ENCODE measurements at places on chromosomes 2 and 18. TPM values are rescaled to one million over a fixed set of nuclear protein-coding genes. Genes with fewer than 3 reads are reported as not detected.
A peak's percentile ranks its signal among the peaks of the same experiment; 100 is the strongest.

- no peaks in the 10 kb centered on the region for H3K36me3 ChIP-seq
- H3K4me1 ChIP-seq, result no peaks in the 10 kb centered on the region
- H3K27ac ChIP-seq, result no peak overlapping the region
Observed at GRCh38 chr2:119106301-119106897, 52.2 kb downstream of the C1QL2 start.

The NEB gene
- total RNA-seq, result 0.22 TPM

The CBLN2 gene
- total RNA-seq, result not detected

- H3K27me3 ChIP-seq, result no peaks in the 10 kb centered on the region
- no peak overlapping the region for H3K4me3 ChIP-seq
- DNase-seq, result peak; percentile 91
Observed at GRCh38 chr18:45974088-45974536, 7.0 kb upstream of the EPG5 start.

The TXNDC2 gene
- not detected for total RNA-seq

The MEIS1 gene
- total RNA-seq, result not detected

DNA sequence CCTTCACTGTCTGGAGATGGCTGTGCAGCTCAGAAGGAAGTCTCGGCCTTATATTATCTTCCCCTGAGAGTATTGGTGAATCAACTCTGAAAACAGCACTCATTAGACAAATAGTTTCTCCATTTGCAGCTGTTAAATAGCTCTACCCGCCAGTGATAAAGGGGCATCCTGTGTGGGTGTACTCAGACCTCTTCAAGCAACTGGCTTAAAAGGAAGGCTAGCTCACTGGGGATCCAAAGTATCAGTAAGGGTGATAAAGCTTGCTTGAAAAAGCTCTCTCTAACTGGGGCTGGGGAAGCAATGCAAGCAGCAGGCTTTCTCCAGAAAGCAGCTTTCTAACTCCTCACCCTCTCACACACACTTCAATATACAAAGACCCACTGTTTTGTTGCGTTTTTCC is 64.9 kb upstream of the PSMD14 start:
- H3K27me3 ChIP-seq, result no peaks in the 10 kb centered on the region
- DNase-seq, result no peak
- peak overlapping the region; percentile 87 for H3K4me3 ChIP-seq
- no peaks in the 10 kb centered on the region for H3K36me3 ChIP-seq
- peak overlapping the region; percentile 95 for H3K27ac ChIP-seq

DNA sequence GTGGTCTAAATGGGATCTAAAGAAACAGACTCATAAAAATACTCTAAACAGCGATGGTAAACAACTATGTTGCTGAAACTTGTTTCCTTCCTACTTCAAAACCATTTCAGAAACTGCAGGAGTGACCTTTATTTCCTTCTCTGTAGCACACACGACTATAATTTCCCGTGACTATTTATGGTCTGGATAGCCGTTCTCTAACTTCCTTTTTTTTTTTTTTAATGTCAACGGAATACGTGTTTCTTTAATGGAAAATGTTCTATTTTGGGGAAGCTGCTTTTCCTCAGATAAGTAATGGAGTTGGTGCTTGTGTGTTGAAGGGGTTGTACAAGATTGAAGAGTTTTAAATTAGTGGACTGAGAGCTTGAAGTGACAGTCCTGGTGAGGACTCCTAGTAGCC is 224.1 kb downstream of the PHLPP1 start:
- no peak overlapping the region for H3K4me3 ChIP-seq
- no peaks in the 10 kb centered on the region for H3K27me3 ChIP-seq
- DNase-seq, result no peak
- no peaks in the 10 kb centered on the region for H3K36me3 ChIP-seq
- H3K4me1 ChIP-seq, result peaks cover 10% of the 10 kb centered on the region

The REG1B gene
- not detected for total RNA-seq

The LYPD1 gene
- not detected for total RNA-seq

GRCh38 chr18:8695932-8696517 is 9.3 kb upstream of the MTCL1 start:
- H3K36me3 ChIP-seq, result no peaks in the 10 kb centered on the region
- no peak overlapping the region for H3K27ac ChIP-seq
- no peak overlapping the region for H3K4me3 ChIP-seq

DNA sequence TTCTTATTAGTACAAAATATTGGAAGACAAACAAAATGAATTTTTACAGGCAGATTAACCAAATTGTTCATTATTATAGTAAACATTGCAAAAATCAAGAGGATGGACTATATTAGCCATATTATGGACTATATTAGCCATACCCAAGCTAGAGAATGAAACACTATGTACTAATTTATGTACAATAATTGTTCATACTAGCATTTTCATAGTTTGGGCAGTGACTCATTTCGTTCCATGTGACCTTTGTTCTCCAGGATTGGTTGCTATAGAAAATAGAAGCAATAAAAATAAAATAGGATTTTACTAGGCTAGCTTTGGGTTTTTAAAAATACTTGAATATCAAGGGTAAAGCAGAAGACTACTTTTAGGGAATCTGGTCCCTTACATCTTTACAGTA is 176.8 kb downstream of the ZEB2 start:
- H3K4me1 ChIP-seq, result peaks cover 30% of the 10 kb centered on the region
- H3K4me3 ChIP-seq, result no peak overlapping the region
- H3K27me3 ChIP-seq, result no peaks in the 10 kb centered on the region
- no peak overlapping the region for H3K27ac ChIP-seq

- H3K36me3 ChIP-seq, result no peaks in the 10 kb centered on the region
- peaks cover 7% of the 10 kb centered on the region for H3K4me1 ChIP-seq
- H3K27ac ChIP-seq, result no peak overlapping the region
- DNase-seq, result no peak
- H3K27me3 ChIP-seq, result peaks cover 15% of the 10 kb centered on the region
- H3K4me3 ChIP-seq, result no peak overlapping the region
Observed at GRCh38 chr2:238158018-238158508, 707 bp upstream of the ERFE start.

- no peak for DNase-seq
- H3K27me3 ChIP-seq, result no peaks in the 10 kb centered on the region
Observed at GRCh38 chr2:1798115-1798784, 53.9 kb upstream of the PXDN start.

- no peaks in the 10 kb centered on the region for H3K27me3 ChIP-seq
- no peak for DNase-seq
- no peaks in the 10 kb centered on the region for H3K36me3 ChIP-seq
- H3K27ac ChIP-seq, result no peak overlapping the region
- no peaks in the 10 kb centered on the region for H3K4me1 ChIP-seq
Observed at GRCh38 chr2:51165534-51166260, 133.8 kb upstream of the NRXN1 start.

The ERBB4 gene
- total RNA-seq, result not detected

- H3K27me3 ChIP-seq, result no peaks in the 10 kb centered on the region
- DNase-seq, result no peak
- no peaks in the 10 kb centered on the region for H3K36me3 ChIP-seq
- H3K4me3 ChIP-seq, result no peak overlapping the region
- H3K4me1 ChIP-seq, result no peaks in the 10 kb centered on the region
Observed at GRCh38 chr2:48137829-48138228, 231.5 kb upstream of the FBXO11 start.

The GREB1 gene
- 0.38 TPM for total RNA-seq

DNA sequence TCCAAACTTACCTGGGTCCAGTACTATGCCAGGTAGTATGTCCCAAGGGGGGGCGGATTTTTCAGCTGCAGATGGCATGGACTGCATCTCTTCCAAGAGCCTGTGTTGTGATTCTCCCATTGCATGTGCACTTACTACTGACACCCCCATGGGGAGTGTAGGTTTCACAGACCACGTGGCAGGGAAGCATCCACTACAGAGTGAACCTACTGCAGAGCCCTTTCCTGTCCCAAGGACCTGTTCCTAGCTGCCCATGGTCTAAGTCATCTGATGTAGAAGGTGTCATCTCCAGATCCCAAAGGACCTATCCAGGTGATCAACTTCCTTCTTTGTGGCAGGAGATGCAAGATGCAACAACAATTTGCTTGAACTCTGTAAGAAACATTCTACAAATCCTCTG is 9.9 kb upstream of the SULT1C3 start:
- peaks cover 7% of the 10 kb centered on the region for H3K27me3 ChIP-seq
- no peaks in the 10 kb centered on the region for H3K36me3 ChIP-seq
- no peaks in the 10 kb centered on the region for H3K4me1 ChIP-seq
- no peak overlapping the region for H3K4me3 ChIP-seq
- no peak overlapping the region for H3K27ac ChIP-seq

GRCh38 chr2:36060133-36060532 is 295.4 kb upstream of the CRIM1 start:
- peaks cover 29% of the 10 kb centered on the region for H3K27me3 ChIP-seq
- H3K27ac ChIP-seq, result no peak overlapping the region
- no peak for DNase-seq
- H3K4me3 ChIP-seq, result no peak overlapping the region
- no peaks in the 10 kb centered on the region for H3K36me3 ChIP-seq

- peaks cover 6% of the 10 kb centered on the region for H3K27me3 ChIP-seq
- H3K4me1 ChIP-seq, result no peaks in the 10 kb centered on the region
- H3K27ac ChIP-seq, result no peak overlapping the region
Observed at GRCh38 chr2:121818546-121818945, 63.1 kb downstream of the TSN start.

DNA sequence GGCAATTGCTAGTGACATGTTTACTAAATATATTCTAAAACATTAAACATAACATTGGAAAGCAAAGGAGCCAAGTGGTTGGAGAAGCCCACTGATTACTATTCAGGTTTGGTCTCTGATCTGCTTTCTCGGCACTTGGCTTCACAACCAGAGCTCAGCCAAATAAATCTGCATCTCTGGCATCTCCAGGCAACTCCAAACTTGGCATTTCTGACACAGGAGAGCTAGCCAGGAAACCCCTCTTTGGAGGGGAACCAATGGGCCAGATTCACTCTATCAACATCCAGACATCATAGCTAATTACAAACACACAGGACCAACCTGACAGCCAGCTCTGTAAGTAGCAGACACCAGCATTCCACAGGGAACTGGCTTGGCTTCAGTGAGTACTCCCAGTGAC is 150.3 kb upstream of the ETAA1 start:
- H3K27me3 ChIP-seq, result no peaks in the 10 kb centered on the region
- no peak overlapping the region for H3K27ac ChIP-seq
- no peak for DNase-seq
- H3K4me1 ChIP-seq, result no peaks in the 10 kb centered on the region
- no peak overlapping the region for H3K4me3 ChIP-seq
- no peaks in the 10 kb centered on the region for H3K36me3 ChIP-seq

DNA sequence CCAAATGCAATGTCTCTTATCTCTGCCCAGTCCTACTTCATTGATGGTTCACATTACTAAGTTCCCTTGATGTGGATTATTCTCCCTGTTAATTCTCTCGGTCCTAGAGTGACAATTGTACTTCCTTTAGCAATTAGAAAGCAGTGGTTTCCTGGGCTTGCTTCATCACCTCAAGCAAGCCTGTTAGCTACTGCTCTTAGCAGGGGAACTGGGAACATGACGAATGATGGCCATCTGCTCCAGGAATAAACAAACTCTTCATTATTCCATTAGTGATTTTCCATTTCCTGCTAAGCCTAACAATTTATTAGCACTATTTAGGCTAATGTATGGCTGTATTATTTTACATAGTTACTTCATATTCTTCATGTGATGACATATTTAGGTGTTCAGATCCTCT is 331.8 kb downstream of the MTX2 start:
- no peaks in the 10 kb centered on the region for H3K4me1 ChIP-seq
- H3K4me3 ChIP-seq, result no peak overlapping the region
- H3K27ac ChIP-seq, result no peak overlapping the region
- H3K36me3 ChIP-seq, result no peaks in the 10 kb centered on the region
- no peak for DNase-seq

GRCh38 chr2:70828914-70829824 is 6.4 kb downstream of the CD207 start:
- no peaks in the 10 kb centered on the region for H3K36me3 ChIP-seq
- H3K4me3 ChIP-seq, result no peak overlapping the region
- H3K4me1 ChIP-seq, result peaks cover 25% of the 10 kb centered on the region
- no peak overlapping the region for H3K27ac ChIP-seq
- DNase-seq, result no peak

DNA sequence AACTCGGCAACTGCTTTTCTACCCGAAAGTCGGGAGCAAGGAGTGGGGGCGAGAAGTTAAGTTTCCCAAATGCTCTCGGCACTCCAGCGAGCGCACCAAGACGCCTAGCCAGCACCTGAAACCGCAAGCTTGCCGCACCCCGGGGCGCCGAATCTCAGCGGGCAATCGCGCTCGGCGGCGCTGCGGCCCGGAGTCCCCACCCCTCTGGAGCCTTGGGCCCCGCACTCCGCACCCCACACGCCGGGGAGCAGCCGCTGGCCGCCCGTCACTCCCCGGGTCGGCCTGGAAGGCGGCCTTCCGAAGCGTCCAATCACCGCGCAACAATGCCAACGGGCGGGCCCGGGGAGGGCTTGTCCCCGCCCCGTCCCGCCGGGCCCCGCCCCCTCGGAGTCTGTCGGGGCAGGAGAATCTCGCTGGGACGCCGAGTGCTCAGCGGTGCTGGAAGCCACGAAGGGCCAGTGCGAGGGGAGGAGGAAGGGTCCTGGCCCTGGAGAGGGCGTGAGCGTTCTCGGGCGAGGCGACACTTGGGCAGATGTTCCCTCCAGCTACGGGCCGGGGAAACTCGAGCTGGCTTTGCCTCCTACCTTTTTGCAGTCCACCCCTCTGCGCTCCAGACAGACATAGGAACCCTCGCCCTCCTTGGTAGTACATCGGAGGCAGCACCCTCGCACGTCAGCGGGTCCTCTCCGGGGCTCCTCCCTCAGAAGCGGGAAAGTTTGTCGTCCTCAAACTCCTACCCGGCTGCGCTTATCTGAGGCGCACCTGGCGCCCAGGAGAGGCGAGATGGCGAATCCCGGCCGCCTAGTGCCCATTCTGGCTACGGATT is 1.1 kb upstream of the ZBTB7C start:
- DNase-seq, result peak; percentile 77
- no peaks in the 10 kb centered on the region for H3K36me3 ChIP-seq
- peaks cover 62% of the 10 kb centered on the region for H3K27me3 ChIP-seq
- no peak overlapping the region for H3K27ac ChIP-seq
- peak overlapping the region; percentile 54 for H3K4me3 ChIP-seq

- H3K4me3 ChIP-seq, result no peak overlapping the region
- no peak for DNase-seq
- H3K27ac ChIP-seq, result no peak overlapping the region
- H3K27me3 ChIP-seq, result peaks cover 2% of the 10 kb centered on the region
Observed at GRCh38 chr2:22930781-22931180, 454.2 kb upstream of the KLHL29 start.

The HJURP gene
- total RNA-seq, result 127 TPM

The PKDCC gene
- total RNA-seq, result not detected

DNA sequence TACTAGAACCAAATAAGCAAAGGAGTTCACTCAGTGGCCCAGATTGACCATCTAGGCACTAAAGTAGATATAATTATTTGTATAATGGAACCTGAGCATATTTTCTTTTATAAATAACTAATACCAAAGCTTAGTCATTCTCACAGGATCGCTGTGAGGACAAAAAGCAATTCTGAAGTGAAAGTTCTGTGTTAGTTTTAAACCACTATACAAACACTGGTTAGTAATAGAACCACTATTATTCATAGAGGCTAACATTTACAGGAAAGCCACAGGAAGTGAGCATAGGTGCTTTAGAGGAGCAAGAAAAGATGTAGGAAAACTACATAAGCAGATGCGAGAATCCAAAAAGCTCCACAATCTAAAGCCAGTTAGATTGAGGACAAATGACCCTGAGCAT is 364.7 kb downstream of the XIRP2 start:
- no peaks in the 10 kb centered on the region for H3K4me1 ChIP-seq
- H3K36me3 ChIP-seq, result no peaks in the 10 kb centered on the region
- H3K4me3 ChIP-seq, result no peak overlapping the region
- H3K27me3 ChIP-seq, result no peaks in the 10 kb centered on the region

Measured in activated naive CD4-positive, alpha-beta T cell treated with anti-CD3 and anti-CD28 coated beads for 36 hours (primary cell).